Tibial nerve (tissue), 4 donors: ENCODE measurements at places on chromosomes 1 and 21. TPM values are rescaled to one million over a fixed set of nuclear protein-coding genes. Genes with fewer than 3 reads are reported as not detected.

- no peak for DNase-seq
- no peaks in the 10 kb centered on the region for H3K36me3 ChIP-seq
- no peak overlapping the region for H3K27ac ChIP-seq
- no peaks in the 10 kb centered on the region for H3K4me1 ChIP-seq
These were observed 787.6 kb downstream of the USP25 start for GRCh38 chr21:16517383-16517782.

- H3K4me3 ChIP-seq, result no peak overlapping the region
- H3K4me1 ChIP-seq, result peaks cover 7% of the 10 kb centered on the region
- H3K27me3 ChIP-seq, result no peaks in the 10 kb centered on the region
- H3K36me3 ChIP-seq, result no peaks in the 10 kb centered on the region
These were observed 18.5 kb downstream of the NCF2 start for GRCh38 chr1:183571678-183572268.

- DNase-seq, result no peak
- no peaks in the 10 kb centered on the region for H3K36me3 ChIP-seq
- H3K4me3 ChIP-seq, result no peak overlapping the region
- H3K27me3 ChIP-seq, result no peaks in the 10 kb centered on the region
These were observed 22.4 kb upstream of the ADGRB2 start for GRCh38 chr1:31786366-31787060.

DNA sequence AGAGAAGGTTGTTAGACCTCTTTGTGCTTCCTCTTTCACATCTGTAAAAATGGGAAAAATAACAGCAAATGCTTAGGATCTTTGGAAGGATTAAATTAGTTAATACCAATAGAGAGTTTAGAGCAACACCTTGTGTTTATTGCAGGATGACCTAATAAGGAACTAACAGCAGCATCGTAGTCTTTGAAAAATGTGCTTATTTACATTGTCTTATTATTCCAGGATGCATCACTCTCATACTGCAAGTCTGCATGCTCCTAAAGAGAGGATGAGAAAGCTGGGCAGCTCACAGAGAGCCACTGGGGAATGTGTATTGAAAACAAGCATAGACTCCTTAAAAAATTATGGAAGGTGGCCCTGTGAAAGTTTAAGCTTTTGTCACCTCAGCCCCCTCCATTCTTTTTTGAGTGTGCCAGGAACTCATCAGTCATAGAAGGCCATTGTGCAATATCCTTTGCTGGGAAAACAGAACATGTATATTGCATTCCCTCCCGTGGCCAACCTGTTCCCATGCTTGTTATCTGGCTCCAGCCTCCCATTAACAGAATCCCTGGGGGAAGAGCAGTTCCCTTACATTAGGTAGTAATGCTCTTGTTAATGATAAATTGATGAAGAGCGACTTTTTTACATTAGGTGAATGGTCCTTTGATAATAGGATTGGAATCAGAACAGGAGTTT, 180.7 kb downstream of the ZNF326 start:
- no peak for DNase-seq
- no peaks in the 10 kb centered on the region for H3K36me3 ChIP-seq
- H3K4me1 ChIP-seq, result no peaks in the 10 kb centered on the region
- no peaks in the 10 kb centered on the region for H3K27me3 ChIP-seq
- no peak overlapping the region for H3K4me3 ChIP-seq

DNA sequence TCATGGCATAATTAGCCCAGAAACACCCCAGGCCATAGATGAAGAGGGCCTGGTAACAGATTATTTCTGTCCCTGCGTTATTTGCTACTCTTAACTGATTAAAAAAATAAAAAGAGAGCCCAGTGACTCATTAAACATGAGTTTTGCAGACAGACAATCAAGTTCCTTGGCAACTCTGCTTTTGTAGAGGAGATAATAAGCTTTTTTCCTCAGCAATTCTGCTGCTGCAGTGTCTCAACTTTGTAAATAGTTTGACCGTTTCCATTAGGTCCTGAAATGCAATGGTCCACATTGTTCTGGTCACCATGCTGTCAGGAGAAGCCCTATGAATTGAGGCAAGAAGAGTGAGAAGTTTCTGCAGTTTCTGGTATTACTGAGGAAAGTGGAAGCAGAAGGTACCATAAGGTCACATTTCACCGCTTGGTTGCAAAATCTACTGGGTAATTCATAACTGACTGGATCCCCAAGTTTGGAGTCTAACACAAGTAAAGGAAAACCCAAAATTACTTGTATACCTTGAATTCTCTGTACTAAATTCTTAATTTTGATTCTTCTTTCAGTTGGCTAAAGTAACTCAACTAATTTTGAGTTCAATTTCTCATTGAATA, 139.5 kb downstream of the ZZZ3 start:
- no peak for DNase-seq
- no peaks in the 10 kb centered on the region for H3K36me3 ChIP-seq
- H3K4me3 ChIP-seq, result no peak overlapping the region
- no peaks in the 10 kb centered on the region for H3K4me1 ChIP-seq
- H3K27ac ChIP-seq, result no peak overlapping the region
- no peaks in the 10 kb centered on the region for H3K27me3 ChIP-seq

DNA sequence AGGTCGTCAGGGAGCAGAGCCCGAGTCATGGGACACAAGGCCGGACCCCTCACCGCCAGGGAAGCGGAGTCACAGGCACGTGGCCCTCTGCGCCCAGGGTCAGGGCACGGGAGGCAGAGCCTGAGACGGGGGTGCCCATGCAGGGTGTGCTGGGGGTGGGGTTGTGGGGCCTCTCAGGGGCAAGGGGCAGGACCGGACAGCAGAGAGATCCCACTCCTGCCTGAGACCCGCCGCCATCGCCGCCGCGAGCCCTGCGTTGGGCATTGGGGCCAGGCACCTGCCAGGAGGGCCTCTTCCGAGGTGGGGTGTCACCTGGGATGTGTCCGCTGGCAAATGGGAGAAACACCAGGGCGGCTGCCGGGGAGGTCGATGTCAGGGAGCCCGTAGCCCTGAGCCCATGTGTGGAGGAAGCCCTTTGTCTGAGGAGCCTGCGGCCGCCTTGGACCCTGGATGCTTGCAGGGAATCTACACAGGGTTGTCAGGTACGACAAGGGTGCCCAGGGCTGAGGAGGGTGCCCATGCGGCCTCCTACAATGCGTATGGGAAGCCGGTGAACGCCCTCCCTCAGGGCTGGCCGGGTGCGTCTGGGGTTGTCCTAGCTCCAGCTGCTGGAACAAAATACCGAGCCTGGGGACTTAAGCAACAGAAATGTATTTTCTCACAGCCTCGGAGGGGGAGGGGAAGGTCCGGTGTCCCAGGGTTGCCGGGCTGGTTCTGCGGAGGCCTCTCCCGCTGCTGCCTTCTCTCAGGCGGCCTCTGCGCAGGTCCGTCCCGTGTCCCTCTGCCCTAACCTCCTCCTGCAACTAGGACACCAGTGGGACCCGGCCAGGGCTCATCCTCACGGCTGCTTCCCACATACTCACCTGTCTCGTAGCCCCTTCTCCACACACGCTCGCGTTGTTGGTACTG, 16.4 kb upstream of the C1orf159 start:
- DNase-seq, result no peak
- H3K36me3 ChIP-seq, result no peaks in the 10 kb centered on the region
- H3K4me1 ChIP-seq, result no peaks in the 10 kb centered on the region
- no peak overlapping the region for H3K27ac ChIP-seq

GRCh38 chr1:153466908-153467307, 6.5 kb upstream of the S100A7 start:
- no peak overlapping the region for H3K27ac ChIP-seq
- no peak overlapping the region for H3K4me3 ChIP-seq
- no peaks in the 10 kb centered on the region for H3K4me1 ChIP-seq
- H3K27me3 ChIP-seq, result no peaks in the 10 kb centered on the region

DNA sequence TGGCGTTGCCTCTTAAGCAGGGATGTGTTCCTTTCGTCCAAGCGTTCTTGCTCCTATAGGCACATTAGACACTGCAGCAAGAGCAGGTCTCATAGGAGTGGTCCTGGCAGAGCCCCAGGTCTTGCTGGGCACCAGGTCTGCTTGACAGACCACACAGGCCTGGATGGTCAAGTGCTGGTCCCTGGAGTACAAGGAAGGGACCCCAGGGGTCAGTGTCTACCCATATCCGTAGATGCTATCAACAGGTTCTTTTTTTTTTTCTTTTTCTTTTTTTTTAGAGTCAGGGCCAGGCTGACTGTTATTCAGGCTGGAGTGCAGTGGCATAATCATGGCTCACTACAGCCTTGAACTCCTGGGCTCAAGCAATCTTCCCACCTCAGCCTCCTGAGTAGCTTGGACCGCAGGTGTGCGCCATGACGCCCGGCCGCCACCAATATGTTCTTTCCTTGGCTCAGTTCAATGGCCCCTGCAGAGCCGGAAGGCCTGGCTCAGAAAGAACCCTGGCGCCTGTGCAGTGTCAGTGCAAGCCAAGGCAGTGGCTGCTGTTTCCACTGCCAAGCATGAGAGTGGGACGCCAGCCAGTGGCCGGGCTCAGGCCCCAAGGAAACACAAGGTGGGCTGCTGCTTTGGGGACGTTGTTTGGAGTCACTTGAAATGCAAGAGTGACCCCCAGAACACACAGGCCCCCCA, 10.0 kb upstream of the TNFRSF8 start:
- H3K36me3 ChIP-seq, result no peaks in the 10 kb centered on the region
- H3K4me1 ChIP-seq, result peaks cover 10% of the 10 kb centered on the region
- H3K27me3 ChIP-seq, result no peaks in the 10 kb centered on the region
- DNase-seq, result no peak
- no peak overlapping the region for H3K27ac ChIP-seq

DNA sequence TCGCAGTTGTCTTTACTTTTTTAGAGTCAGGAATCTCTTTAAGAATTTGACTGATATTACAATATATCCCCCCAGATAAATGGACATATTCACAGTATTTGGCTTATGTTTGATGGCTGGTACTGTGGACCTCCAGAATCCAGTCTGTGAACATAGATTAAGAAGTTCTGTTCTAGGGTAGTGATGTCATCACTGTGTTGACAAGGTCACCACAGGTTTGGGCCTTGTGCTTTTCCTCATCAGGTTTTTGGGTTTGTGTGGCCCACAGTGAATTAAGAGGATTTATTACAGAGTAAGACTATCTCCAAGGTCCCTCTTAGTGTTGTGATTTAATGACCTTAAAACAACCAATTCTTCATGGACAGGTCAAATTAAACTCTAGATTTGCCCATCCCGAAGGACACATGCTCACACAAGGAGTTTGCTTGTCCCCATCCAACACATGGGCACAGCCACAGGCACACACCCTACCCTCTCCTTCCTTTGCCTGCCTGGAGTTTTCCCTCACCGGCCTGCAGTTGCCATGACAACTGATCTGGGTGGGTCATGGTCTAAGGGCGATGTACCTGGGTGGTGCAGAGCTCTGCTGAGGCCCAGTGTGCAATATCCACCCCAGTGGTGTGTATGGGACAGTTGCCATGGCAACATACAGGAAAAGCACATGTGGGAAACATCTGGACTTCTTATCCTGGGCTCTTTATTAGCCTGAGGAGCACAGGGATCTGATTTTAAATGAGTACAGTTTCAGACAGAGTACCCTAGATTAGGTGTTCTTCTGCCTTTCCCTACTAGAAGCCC, 98.6 kb downstream of the NAV1 start:
- H3K4me1 ChIP-seq, result no peaks in the 10 kb centered on the region
- no peak overlapping the region for H3K4me3 ChIP-seq
- no peak overlapping the region for H3K27ac ChIP-seq

- H3K4me1 ChIP-seq, result peaks cover 48% of the 10 kb centered on the region
- H3K4me3 ChIP-seq, result no peak overlapping the region
- H3K27me3 ChIP-seq, result no peaks in the 10 kb centered on the region
These were observed 170.7 kb downstream of the DHRS3 start for GRCh38 chr1:12447307-12447706.

- DNase-seq, result no peak
- peak overlapping the region; percentile 55 for H3K4me3 ChIP-seq
- H3K27me3 ChIP-seq, result no peaks in the 10 kb centered on the region
- peaks cover 3% of the 10 kb centered on the region for H3K36me3 ChIP-seq
- no peak overlapping the region for H3K27ac ChIP-seq
- H3K4me1 ChIP-seq, result peaks cover 17% of the 10 kb centered on the region
These were observed 674 bp downstream of the PPFIA4 start for GRCh38 chr1:203026666-203027663.

DNA sequence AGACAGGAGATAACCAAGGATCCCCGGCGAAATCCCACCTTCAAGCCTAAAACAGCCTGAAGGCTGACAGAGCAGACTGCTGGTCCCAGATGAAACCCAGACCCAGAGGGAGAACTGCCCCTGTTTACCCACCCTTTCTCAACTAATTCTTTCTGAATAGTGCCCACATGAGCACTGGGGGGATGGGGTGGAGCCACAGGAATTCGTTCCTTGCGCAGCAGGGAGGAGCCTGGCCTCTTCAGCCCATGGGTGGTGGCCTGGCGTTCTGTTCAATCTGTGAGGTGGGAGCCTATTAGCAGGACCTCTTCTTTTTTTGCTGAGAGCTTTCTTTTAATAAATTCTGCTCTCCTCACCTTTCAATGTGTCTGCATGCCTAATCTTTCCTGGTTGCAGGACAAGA, 6.6 kb upstream of the AK5 start:
- no peaks in the 10 kb centered on the region for H3K4me1 ChIP-seq
- DNase-seq, result no peak
- no peaks in the 10 kb centered on the region for H3K27me3 ChIP-seq
- no peaks in the 10 kb centered on the region for H3K36me3 ChIP-seq

- no peak overlapping the region for H3K4me3 ChIP-seq
- DNase-seq, result no peak
- peaks cover 6% of the 10 kb centered on the region for H3K4me1 ChIP-seq
- H3K36me3 ChIP-seq, result no peaks in the 10 kb centered on the region
- H3K27ac ChIP-seq, result no peak overlapping the region
- H3K27me3 ChIP-seq, result no peaks in the 10 kb centered on the region
These were observed 10.6 kb upstream of the SLC19A1 start for GRCh38 chr21:45552696-45553391.

GRCh38 chr1:28928314-28928941, 14.1 kb downstream of the EPB41 start:
- H3K27ac ChIP-seq, result peak overlapping the region; percentile 59
- no peaks in the 10 kb centered on the region for H3K36me3 ChIP-seq
- DNase-seq, result no peak
- no peak overlapping the region for H3K4me3 ChIP-seq
- no peaks in the 10 kb centered on the region for H3K27me3 ChIP-seq
- H3K4me1 ChIP-seq, result peaks cover 27% of the 10 kb centered on the region

The ITLN2 gene
- total RNA-seq, result not detected

The KRTAP19-5 gene
- not detected for total RNA-seq

The MYOG gene
- not detected for total RNA-seq

The RGS16 gene
- 1.3 TPM for total RNA-seq

The ERG gene
- total RNA-seq, result 5.9 TPM

The RPE65 gene
- total RNA-seq, result not detected

The GPR37L1 gene
- total RNA-seq, result 26.0 TPM
